ENCODE measurements at places on chromosomes 5 and 9.

DNA sequence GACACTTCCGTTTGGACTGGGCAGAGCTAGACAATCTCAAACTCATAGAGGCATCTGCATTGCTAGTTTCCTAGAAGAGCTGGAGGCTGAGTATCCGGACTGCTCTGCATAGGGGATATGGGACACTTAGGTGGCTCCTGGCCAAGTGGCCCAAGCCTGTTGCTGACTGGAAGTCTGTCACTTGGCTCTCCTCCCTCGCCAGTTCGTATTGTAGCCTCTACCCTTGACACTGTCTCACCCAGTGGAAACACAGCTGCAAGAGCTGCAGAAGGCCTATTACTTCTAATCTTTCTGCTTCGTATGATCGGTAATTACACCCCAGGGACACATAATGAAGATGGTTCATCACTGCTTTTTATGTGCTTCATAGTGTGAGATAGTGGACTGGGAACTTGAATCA is 34.7 kb downstream of the ITGA1 start:
- no peak for DNase-seq

DNA sequence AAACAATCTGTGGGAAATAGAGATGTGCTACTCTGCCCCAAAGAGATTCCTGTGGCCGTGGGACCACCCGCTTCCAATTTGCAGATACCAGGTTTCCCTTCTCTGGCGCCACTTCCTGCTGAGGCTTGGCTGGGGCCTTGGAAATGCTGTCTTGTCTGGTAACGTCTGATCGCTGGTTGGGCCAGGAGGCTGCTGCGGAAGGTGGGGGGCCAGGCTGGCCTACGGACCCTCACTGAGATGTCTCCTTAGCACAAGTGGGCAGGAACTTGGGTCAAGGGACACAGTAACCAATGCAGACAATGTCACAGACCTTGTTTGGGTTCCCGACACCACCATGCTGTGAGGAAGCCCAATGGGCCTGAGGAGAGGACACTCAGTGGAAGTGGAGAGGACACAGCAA is 31.7 kb upstream of the IRX4 start:
- no peak for DNase-seq

- no peak for DNase-seq
These were observed 74.6 kb downstream of the PHAX start for GRCh38 chr5:126675338-126675737.

GRCh38 chr9:134027561-134027960 is 2.3 kb downstream of the BRD3OS start:
- no peak for DNase-seq

DNA sequence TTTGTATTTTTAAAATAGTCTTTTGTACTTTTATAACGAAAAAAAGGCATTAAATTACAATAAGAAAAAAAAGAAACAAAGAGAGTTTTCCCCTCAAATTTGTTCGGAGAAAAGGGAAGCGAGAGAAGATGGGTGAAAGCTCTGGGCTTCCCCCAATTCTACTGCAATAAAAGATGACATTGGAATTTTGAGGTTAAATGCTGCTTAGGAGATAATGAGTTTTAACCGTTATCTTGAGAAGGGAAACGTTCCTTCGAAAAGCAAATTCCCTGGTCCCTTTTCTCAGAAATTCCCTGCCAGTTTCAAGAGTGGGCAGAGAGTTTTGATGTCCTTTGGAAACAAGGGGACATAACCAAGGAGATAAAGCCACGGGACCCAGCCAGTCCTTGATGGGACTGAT is 18.4 kb upstream of the ERGIC1 start:
- DNase-seq = no peak

DNA sequence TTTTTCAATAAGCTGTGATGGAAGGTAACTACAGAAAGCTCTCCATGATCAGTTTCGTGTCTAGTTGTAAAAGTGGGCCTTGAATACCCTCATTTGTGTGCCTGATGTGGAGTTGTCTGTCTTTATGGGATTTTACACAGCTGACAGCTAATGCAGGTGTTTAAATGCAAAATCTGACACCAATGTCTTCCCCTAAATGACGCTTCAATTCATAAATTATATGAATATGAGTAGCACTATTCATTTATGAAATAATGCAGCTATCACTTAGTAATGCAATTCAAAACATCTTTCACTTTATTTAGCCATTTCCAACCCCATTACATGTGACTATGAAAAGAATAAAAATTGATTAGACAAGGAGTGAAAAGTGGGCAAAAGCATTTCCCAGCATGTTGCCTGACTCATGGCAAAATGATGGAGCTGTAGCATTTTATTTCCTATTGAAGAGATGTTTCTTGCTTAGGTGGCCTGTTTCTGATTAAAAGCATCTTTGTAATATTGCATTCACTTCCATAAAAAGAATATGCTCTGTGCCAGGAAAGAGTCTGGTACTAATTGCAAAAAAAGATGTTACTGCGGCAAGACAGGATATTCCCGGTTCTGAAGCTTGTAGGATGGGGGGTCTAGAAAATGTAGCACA is 116.7 kb upstream of the HAPLN1 start:
- DNase-seq = no peak

DNA sequence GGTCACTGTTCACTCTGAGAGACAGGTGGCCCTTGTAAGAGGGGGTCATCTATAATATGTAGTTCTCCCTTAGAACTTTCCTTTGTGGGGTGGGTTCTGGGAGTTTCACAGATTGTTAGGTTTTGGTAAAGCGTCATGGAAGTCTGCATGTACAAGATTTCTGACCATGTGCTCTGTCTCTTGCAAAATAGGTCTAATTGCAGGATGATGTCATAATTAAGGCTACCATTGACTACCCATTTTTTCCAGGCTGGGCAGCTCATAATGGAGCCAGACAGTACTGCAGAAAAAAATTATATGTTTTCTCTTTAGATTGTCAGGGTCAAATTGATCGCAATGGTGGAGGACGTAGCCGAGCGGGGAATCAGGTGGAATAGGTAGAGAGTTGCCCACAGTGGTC is 3.7 kb upstream of the GM2A start:
- no peak for DNase-seq

GRCh38 chr5:120806202-120806601 is 342.1 kb downstream of the PRR16 start:
- no peak for DNase-seq

GRCh38 chr5:11724940-11725339 is 179.3 kb downstream of the CTNND2 start:
- DNase-seq = no peak

DNA sequence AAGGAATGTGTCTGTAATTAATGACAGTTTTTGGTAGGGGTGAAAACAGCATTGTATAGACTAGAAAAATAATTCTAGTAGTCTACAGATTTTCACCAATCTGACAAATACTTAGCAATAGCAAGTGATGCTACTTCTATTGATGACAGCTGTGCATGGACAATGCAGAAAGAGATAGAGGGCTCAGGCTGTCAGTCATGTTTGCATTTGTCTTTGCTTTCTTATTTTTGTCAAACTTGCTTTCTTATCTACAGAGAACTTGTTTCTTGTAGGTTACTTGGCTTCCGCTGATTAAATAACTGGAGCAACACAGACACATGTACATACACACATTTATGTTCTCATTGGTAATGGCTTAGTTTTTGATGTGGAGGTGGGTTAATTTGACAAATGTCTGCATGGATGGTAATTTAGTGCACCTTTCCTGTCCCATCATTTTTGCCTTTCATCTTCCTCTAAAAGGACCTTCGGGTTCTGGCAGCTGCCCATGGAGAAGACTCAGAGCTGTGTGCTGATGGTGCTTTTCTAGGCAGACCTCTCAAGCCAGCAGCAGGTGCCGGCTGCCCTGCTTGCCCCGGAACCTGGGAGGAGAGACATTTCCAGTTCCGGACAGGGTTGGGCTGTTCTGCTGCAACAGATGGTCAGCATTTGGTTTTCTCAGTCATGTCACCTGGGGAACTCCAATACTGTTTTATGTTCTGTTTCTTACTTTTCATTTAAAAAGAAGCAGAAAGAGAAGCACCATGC is 28.8 kb downstream of the CAMK4 start:
- DNase-seq = no peak

- DNase-seq = no peak
These were observed 53.9 kb upstream of the HMHB1 start for GRCh38 chr5:143758015-143758414.
